Left renal cortex interstitium (tissue), 4 donors: ENCODE measurements at places on chromosomes 4 and X. TPM values are rescaled to one million over a fixed set of nuclear protein-coding genes. Genes with fewer than 3 reads are reported as not detected.

Gene MAGEA9B
- not detected for polyA plus RNA-seq

Gene DSPP
- 0.06 TPM for polyA plus RNA-seq

Gene RPA4
- polyA plus RNA-seq, result 0.16 TPM

Gene SLC2A9
- polyA plus RNA-seq, result 8.5 TPM

Gene FAM241A
- polyA plus RNA-seq, result 1.7 TPM

Gene MXRA5
- 7.9 TPM for polyA plus RNA-seq

Gene CSAG3
- polyA plus RNA-seq, result not detected

Gene FAT4
- polyA plus RNA-seq, result 26.5 TPM

Gene GABRB1
- 0.35 TPM for polyA plus RNA-seq

Gene UGT2B7
- 81.2 TPM for polyA plus RNA-seq

Gene UGT2B17
- polyA plus RNA-seq, result not detected

Gene MAGEC3
- polyA plus RNA-seq, result 0.96 TPM

Gene AFP
- 881 TPM for polyA plus RNA-seq

Gene F8A2
- not detected for polyA plus RNA-seq

GRCh38 chrX:39705290-39705689 is 392.5 kb downstream of the BCOR start:
- DNase-seq, result no peak

DNA sequence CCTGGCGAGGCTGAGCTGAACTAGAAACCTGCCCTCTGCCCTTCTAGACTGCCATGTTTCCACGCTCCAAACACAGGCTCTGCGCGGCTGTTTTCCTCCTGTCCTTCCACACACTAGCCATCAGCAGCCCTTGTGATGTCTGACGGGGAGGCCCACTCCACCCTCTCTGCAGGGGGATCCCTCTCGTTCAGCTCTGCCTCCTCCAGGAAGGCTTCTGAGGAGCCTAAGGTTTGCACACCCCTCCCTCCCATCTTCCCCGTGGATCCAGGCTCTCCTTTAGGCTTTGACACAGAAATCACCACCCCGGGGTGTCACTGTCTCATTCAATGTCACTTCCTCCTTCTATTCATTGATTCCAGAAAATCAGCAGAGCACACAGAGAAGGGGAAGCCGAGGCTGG is 38.6 kb upstream of the CRMP1 start:
- no peak for DNase-seq

DNA sequence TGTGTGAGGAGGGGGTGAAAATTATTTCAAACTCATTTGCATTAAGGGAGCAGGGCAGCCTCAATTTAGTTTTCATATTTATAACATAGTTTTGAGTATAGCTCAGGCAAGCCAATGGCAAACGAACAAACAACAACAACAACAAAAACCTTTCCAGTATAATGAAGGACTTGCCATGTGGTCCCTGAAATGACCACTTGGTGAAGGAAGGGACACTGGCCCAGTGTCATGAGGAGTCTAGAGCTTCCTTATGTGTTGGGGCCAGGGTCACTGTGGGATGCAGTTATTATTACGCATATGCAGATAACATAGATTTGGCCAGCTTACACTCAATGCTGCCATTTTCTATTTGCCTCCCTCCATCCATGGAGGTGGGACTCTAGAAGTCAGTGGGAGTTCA is 23.3 kb downstream of the NKX3-2 start:
- DNase-seq, result no peak

DNA sequence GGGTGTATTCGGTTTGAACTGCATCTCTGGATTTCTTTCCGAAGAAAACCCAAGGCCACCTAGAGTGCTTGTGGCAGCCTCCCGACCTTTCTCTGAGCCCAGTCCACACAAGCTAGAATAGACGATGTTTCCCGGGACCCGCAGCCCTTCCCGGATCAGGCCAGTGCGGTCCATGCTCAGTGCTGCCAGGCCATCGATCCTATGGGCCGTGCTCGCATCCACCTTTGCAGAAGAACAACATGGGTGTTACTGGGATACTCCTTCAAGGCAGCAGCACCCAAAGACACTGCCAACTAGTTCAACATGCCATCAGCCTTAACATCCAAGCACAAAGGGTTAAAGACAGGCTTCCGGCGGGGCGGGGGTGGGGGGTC is 22.8 kb downstream of the BCOR start:
- no peak for DNase-seq

GRCh38 chr4:70315928-70316327 is 18.9 kb upstream of the CABS1 start:
- DNase-seq, result no peak

GRCh38 chr4:85901500-85901899 is 426.6 kb downstream of the ARHGAP24 start:
- DNase-seq, result no peak

GRCh38 chrX:103586314-103586646 is 965 bp downstream of the TCEAL4 start:
- DNase-seq, result no peak

DNA sequence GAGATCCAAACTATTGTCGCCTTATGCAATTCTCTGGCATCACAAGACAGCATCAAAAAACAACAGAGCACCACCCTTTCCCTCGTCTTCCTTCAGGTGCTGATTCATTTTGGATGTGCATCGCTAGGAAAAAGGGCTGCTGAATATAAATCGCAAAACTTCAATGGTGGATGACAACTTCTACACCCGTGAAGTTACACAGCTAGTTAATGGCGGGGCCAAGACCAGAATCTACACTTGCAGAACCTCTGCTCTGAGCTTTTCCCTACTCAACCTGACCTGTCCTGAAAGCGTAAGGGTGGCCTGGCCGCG is 674 bp downstream of the GNPDA2 start:
- no peak for DNase-seq

DNA sequence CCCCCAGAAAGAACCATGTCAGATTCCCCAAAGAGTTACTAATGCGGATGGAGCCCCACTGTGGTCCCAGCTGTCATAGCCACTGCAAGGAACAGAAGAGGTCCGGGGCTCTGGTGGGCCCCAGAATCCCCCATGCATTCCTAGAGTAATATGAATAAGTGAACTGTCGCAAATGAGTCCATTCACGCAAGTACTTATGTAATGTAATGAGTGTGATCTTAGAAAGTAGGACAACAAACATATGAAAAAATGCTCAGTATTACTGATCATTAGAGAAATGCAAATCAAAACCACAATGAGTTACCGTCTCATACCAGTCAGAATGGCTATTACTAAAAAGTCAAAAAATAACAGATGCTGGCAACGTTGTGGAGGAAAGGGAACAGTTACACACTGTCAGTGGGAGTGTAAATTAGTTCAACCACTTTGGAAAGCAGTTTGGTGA is 141.5 kb upstream of the RBPJ start:
- no peak for DNase-seq

- no peak for DNase-seq
These were observed 107.5 kb downstream of the CLNK start for GRCh38 chr4:10577018-10577417.

- no peak for DNase-seq
These were observed 647.0 kb downstream of the IQCM start for GRCh38 chr4:149168645-149169044.

DNA sequence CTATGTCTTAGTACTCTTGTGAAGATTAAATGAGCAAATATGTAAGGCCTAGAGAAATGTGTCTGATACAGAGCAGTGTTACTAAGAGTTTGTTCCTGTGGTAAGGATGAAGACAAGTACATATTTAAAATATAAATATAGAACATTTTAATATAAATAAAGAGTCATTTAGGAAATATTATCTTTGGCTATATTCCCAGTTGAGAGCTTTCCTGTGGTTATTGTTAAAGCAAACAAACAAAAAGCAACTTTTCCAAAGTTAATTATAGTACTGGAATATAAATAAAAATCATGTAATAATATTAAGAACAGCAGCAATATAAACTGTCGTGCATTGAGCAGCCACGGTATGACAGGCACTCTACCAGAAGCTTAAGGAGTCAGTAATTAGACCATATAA is 472.5 kb downstream of the INPP4B start:
- no peak for DNase-seq

GRCh38 chr4:166675411-166675810 is 558.9 kb downstream of the SPOCK3 start:
- no peak for DNase-seq

DNA sequence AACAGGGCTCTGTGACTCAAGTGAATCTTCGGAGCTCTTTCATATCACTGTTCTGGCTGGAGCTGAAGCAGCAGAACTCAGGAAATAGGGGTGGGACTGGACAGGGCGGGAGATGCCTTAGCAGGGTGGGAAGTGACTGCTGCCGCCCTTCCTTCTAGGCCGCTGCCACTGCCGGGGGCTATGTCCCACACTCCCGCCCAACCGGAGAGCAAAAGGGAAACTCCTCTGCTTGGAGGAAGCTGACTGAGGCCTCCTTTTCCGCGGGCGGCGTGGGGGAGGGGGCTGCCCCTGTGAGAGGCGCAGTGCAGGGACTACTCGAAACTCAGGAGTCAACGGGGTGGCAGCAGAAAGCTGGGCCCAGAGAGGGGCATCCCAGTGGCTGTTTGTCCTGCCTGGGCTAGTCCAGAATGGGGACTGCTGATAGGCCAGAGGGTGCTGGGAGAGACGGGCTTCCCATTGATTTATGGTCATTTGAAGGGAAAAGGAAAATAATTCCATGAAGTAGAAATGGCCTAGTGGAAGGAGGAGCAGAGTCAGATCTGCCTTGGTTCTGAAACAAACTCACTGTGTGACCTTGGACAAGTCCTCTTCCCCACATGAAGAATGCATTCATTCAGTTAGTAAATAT is 36.9 kb downstream of the STARD8 start:
- no peak for DNase-seq
